ENCODE measurements at places on chromosomes 11 and 22.

DNA sequence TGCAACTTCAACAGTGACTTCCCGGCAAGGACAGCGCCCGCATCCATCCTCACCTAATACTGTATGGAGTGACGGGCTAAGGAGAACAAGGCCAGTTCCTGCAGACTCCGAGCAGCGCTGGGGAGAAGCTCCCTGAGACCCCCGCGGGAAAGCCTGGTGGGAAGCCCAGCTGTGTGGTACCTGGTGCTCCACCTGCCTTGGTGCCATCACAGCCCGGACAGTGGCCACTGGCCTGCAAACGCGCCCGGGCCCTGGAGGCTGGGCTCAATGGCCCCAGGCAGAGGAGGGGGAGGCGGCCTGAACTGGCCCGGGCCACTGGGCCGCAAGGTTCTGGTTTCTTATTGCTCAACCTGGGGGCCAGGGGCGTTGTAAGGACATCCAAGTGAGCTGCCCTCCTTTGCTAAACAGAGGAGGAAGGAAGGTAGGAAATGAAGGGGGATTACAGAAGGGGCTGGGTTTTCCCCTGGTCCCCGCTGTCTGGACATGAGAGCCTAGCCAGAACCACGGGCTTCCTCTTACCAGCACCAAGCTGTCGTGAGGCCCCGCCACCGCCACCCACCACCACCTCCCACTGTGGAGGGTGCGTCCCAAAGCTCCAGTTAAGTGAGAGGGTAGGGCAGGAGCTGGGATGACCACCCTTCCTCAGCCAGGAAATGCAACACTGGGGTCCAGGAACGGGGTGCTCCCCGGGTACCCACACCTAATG is 8.5 kb upstream of the CDC42BPG start:
- no peak for DNase-seq

DNA sequence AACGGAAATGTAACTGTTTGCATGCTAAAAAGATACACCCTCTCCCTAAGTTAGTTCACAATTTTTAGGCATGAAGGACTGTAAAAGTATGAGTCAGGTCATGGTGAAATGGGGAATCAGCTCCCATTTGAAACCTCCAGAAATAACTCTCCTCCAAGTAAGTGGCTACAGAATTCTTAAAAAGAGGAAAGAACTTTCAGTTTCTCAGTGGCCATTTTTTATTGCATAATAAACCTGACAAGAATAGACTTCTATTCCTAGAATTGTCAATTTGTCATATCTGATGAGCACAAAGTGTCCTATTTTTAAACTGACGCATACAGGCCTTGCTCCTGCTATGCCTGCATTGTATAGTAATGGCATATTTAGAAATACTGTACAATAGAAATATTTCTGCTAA is 612.2 kb downstream of the CNTN5 start:
- DNase-seq = no peak

DNA sequence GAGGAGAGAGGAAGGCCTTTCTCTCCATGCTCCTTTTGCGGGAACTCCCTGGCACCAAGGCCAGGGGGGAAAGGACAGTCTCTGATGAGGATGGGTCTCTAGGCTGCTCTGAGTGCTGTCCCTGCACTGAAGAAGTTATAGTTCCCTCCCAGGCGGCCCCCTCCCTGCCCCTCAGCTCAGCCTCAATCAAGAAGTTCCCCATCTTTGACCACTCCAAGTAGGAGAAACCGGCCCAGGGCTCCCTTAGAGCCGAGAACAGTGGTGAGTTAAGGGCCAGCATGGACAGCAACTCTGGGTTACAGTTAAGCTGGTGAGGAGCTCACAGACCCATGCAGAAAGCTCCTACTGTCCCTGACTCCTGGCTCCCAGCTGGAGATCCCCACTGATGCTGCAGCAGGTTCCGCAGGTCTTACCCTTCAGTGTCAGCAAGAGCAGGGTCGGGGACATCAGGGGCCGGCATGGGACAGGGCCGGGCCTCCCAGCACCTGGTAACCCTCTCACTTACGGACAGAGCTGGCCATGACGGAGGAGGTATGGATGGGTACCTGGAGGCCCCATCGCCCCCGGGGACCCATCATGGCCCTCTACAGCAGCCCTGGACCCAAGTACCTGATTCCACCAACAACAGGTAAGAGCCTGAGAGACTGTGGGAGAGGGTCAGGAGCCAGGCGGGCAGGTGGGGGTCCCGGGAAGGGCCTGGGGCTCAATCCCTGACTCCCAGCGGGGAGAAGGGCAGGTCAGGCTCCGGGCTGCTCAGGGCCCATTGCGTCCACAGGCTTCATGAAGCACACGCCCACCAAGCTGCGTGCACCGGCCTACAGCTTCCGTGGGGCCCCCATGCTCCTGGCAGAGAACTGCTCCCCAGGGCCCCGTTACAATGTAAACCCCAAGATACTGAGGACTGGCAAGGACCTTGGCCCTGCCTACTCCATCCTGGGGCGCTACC is 4.2 kb downstream of the SCGB1C1 start:
- DNase-seq = no peak

- no peak for DNase-seq
Observed at GRCh38 chr22:48891688-48892577, 935.7 kb downstream of the BRD1 start.

GRCh38 chr11:102955624-102956023 is at the start of gene MMP13:
TSS of gene MMP13 (minus strand) at chr11:102955732. CDS start at chr11:102955705, 27 bp downstream.
- peak; percentile 49 for DNase-seq
